ENCODE measurements at places on chromosomes 6 and 20.

- DNase-seq: no peak
These were observed 18.5 kb downstream of the KCNS1 start for GRCh38 chr20:45082468-45082867.

- no peak for DNase-seq
These were observed 17.3 kb downstream of the NAA20 start for GRCh38 chr20:20034486-20034885.

DNA sequence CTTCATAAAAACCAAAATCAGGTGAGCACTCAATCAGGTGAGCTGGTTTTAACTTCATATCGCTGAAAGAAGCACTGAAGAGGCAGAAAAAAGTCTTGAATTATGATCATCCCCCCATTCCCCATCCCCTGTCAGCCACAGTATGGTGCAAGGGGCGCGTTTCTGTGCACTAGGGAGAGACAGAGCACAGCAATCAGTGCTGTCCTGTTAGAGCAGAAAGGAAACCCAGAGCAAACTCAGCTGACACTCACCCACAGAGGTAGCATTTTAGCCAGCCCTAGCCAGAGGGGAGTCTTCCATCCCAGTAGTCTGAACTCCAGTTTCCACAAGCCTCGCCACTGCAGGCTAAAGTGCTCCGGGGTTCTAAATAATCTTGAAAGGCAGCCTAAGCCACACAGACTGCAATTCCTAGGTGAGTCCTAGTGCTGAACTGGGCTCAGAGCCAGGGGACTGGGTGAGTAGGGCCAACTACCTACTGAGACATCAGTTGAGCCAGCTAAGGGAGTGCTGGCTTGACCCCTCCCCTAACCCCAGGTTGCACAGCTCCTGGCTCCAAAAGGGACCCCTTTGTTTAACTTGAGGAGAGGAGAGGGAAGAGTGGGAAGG is 1352.6 kb upstream of the GJE1 start:
- DNase-seq: no peak

GRCh38 chr6:69789578-69789977 is 7.2 kb downstream of the LMBRD1 start:
- DNase-seq: no peak

DNA sequence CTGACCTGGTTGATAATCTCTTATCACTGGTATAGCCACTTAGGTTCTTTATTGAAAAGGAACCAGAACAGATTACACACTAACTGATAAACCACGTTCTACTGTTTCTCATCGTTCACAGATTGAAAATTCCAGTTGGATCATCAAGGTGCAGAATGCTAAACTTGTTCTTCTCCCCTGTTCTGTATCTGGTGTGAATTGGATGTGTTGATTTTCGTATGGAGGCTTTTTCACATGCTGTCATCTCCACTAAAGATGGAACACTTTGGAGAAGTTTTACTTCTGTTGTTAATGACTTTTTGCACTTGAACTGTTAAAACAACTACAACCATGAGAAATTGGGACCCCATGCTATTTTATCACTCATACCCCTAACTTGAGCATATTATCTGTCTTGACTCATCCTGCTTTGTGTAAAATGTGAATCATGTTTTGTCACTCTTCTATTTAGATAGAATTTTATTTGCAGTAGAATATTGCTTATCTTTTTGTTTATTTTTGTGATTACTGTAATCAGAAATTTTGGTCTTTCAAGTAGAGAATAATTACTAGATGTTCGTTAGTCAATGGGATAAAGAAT is 17.5 kb downstream of the VAPB start:
- DNase-seq: no peak
